H1 (cell line): ENCODE measurements at places on chromosomes 1 and 21.

- no peaks in the 10 kb centered on the region for H3K4me1 ChIP-seq
- H3K4me3 ChIP-seq = no peak overlapping the region
- H3K27ac ChIP-seq = no peak overlapping the region
- no peak for DNase-seq
- H3K27me3 ChIP-seq = no peaks in the 10 kb centered on the region
Measured at GRCh38 chr1:189237008-189237407, 1240.7 kb downstream of the BRINP3 start.

- no peaks in the 10 kb centered on the region for H3K36me3 ChIP-seq
- H3K27ac ChIP-seq = no peak overlapping the region
- H3K27me3 ChIP-seq = no peaks in the 10 kb centered on the region
- DNase-seq = peak; percentile 63
- H3K4me3 ChIP-seq = no peak overlapping the region
- H3K4me1 ChIP-seq = peaks cover 9% of the 10 kb centered on the region
Measured at GRCh38 chr1:59669752-59670312, 144.9 kb upstream of the HOOK1 start.

DNA sequence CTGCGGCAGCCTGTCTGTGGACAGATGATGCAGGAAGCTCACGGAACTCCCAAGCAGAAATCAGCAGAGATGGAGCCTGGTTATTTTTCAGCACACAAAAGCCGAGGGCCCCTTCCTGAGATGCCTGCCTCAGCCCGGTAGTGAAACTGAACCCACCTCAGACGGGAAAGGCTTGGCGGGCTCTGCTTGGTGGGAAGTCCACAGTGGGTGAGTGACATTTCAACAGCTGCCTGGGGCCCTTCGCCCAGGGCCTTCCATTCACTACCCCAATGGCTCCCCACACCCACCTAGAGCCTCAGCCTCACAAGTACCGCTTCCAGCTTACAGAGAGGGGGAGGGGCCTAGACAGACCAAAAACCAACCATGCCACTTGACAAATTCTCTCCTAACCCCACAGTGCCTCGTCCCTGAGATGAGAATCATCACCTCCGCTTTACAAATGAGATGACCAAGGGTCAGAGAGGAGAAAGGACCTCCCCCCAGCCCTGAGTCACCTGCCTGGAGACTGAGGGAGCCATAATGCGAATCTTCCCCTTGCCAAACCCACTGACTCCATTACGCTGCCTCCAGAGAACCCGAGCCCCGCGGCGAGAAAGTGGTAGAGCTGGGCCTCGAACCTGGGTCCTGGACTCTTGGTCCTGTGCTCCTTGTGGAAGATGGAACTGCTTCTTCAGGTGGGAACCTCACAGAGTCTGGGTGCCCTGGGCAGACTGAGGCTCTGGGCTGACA is 3.4 kb upstream of the ECE1 start:
- no peak for DNase-seq
- no peak overlapping the region for H3K4me3 ChIP-seq
- no peaks in the 10 kb centered on the region for H3K27me3 ChIP-seq
- H3K36me3 ChIP-seq = no peaks in the 10 kb centered on the region
- no peak overlapping the region for H3K27ac ChIP-seq

- H3K4me1 ChIP-seq = no peaks in the 10 kb centered on the region
- H3K4me3 ChIP-seq = no peak overlapping the region
- no peak for DNase-seq
- H3K27me3 ChIP-seq = no peaks in the 10 kb centered on the region; the same call in 1 of the 2 replicates
- peaks cover 3% of the 10 kb centered on the region; the same call in 1 of the 2 replicates for H3K36me3 ChIP-seq
Measured at GRCh38 chr21:44051462-44051941, 39.4 kb downstream of the TRAPPC10 start.
